Smooth muscle cell of the umbilical artery (primary cell): ENCODE measurements at places on chromosomes 16 and 17. TPM values are rescaled to one million over a fixed set of nuclear protein-coding genes. Genes with fewer than 3 reads are reported as not detected.

Gene OTOP3
- total RNA-seq: not detected in 2 replicates

Gene ZNF768
- total RNA-seq: 12.8 and 16.0 TPM in 2 replicates

Gene FKBP10
- 1,225 and 1,584 TPM in 2 replicates for total RNA-seq

Gene STAC2
- under 0.01 TPM in 1 of 2 replicates, not detected in the other for total RNA-seq

Gene NECAB2
- total RNA-seq: 0.37 TPM in 1 of 2 replicates, not detected in the other

Gene ABCA8
- total RNA-seq: 43.0 and 80.8 TPM in 2 replicates
